ENCODE measurements at places on chromosomes 4 and X. TPM values are rescaled to one million over a fixed set of nuclear protein-coding genes. Genes with fewer than 3 reads are reported as not detected.

GRCh38 chr4:54571293-54572151, 86.2 kb upstream of the KIT start:
- no peak overlapping the region for H3K4me3 ChIP-seq
- peaks cover 14% of the 10 kb centered on the region for H3K4me1 ChIP-seq
- no peaks in the 10 kb centered on the region for H3K27me3 ChIP-seq
- H3K36me3 ChIP-seq: no peaks in the 10 kb centered on the region
- H3K27ac ChIP-seq: peak overlapping the region; percentile 33

- H3K36me3 ChIP-seq: no peaks in the 10 kb centered on the region
- no peaks in the 10 kb centered on the region for H3K27me3 ChIP-seq
- no peak overlapping the region for H3K27ac ChIP-seq
- peaks cover 18% of the 10 kb centered on the region for H3K4me1 ChIP-seq
- H3K4me3 ChIP-seq: no peak overlapping the region
Measured at GRCh38 chr4:71553605-71554004, 214.8 kb downstream of the SLC4A4 start.

- no peaks in the 10 kb centered on the region for H3K36me3 ChIP-seq
- DNase-seq: no peak
- H3K4me1 ChIP-seq: no peaks in the 10 kb centered on the region
- no peak overlapping the region for H3K4me3 ChIP-seq
Measured at GRCh38 chr4:8016527-8016926, 76.9 kb upstream of the AFAP1 start.

- no peaks in the 10 kb centered on the region for H3K36me3 ChIP-seq
- no peak overlapping the region for H3K27ac ChIP-seq
- no peaks in the 10 kb centered on the region for H3K27me3 ChIP-seq
Measured at GRCh38 chrX:52271206-52271605, 86.5 kb downstream of the MAGED4 start.

GRCh38 chr4:38677441-38677840, 13.4 kb downstream of the KLF3 start:
- peak overlapping the region; percentile 10 for H3K27ac ChIP-seq
- no peaks in the 10 kb centered on the region for H3K36me3 ChIP-seq
- no peak overlapping the region for H3K4me3 ChIP-seq

- no peaks in the 10 kb centered on the region for H3K27me3 ChIP-seq
- peak; percentile 36 for DNase-seq
- no peaks in the 10 kb centered on the region for H3K36me3 ChIP-seq
- no peaks in the 10 kb centered on the region for H3K4me1 ChIP-seq
- no peak overlapping the region for H3K4me3 ChIP-seq
Measured at GRCh38 chr4:33924239-33924638, 2320.1 kb downstream of the ARAP2 start.

DNA sequence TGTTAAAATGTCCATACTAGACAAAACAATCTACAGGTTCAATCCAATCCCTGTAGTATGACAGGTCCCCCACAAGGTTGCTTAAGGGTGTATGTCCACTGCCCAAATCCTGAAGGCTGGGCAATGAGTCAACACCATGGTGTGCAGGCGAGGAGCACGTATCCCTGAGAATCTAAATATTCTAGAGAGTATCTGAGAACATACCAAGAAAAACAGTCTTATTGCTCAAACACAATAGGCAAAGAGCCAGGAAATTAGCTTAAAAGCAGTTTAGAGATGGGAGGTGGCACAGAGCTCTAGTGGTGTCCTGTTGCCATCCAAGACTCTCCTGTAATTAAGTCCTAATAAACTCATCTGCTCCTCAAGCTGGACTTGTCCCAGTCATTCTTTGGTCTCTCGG, 37.0 kb downstream of the RCHY1 start:
- peaks cover 3% of the 10 kb centered on the region for H3K36me3 ChIP-seq
- no peak for DNase-seq
- H3K27me3 ChIP-seq: no peaks in the 10 kb centered on the region
- no peak overlapping the region for H3K4me3 ChIP-seq

DNA sequence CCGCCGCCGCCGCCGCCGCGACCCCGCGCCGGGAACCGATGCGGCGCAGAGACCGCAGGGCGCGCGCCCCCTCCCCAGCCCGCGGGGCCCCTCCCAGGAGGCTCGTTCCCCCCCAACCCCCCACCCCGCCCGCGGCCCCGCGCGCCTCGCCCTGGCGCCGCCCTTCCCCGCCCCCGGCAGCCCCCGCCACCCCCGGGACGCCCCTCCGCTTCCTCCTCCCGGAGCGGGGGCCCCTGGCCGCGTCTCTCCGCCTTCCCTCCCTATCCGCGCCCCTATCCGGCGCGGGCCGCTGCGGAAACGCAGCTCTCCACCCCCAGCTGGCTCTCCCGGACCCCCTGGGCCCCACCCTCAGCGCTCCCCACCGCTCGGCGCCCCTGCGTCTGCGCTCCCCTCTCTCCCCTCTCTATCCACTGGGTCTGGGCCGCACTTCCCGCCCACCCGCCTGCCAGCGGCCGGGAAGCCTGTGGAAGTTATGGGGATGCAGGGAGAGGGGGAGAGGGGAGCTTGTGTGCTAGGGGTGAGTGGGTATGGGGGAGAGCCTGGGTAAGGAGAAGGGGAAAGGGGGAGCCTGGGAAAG, at the start of gene TMEM271:
TSS of gene TMEM271 (minus strand) at position 51 of the 577 bp plus-strand sequence. CDS start 233 bp downstream, outside the sequence.
- H3K27me3 ChIP-seq: peaks cover 81% of the 10 kb centered on the region
- H3K4me1 ChIP-seq: no peaks in the 10 kb centered on the region
- no peak for DNase-seq
- no peak within 1 kb of the TSS for H3K27ac ChIP-seq

SLIT2 gene
- 26.0 TPM for total RNA-seq

CITED1 gene
- total RNA-seq: 2.9 TPM

Data from hepatocyte (in vitro differentiated cells).